ENCODE measurements at places on chromosomes 16 and 17.

GRCh38 chr17:75191584-75191983, 8.8 kb upstream of the SUMO2 start:
- DNase-seq, result no peak

GRCh38 chr16:26334218-26335111, 642.7 kb downstream of the HS3ST4 start:
- DNase-seq, result no peak

- no peak for DNase-seq
Measured at GRCh38 chr16:56558024-56558747, 6.7 kb upstream of the MT4 start.

GRCh38 chr16:27547134-27547533, 2.6 kb downstream of the GTF3C1 start:
- no peak for DNase-seq

GRCh38 chr17:5837055-5837491, 233.1 kb upstream of the WSCD1 start:
- no peak for DNase-seq

DNA sequence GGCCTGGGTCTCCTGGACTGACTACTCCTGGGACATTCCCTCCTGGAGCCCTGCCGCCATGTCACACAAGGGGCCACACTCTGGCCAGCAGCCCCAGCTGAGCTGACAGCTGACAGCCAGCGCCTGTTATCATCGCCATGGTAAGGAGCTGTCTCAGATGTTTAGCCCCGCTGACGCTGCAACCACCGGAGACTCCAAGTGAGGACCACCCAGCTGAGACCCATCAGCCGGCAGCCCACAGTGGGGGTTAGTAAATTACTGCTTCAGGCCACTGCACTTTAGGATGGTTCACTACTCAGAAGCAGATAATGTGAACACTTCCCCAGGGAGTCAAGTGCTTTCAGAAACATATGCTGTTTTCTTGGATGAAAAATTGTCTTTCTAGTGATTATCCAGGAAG, 14.6 kb upstream of the SPHK1 start:
- DNase-seq, result no peak

DNA sequence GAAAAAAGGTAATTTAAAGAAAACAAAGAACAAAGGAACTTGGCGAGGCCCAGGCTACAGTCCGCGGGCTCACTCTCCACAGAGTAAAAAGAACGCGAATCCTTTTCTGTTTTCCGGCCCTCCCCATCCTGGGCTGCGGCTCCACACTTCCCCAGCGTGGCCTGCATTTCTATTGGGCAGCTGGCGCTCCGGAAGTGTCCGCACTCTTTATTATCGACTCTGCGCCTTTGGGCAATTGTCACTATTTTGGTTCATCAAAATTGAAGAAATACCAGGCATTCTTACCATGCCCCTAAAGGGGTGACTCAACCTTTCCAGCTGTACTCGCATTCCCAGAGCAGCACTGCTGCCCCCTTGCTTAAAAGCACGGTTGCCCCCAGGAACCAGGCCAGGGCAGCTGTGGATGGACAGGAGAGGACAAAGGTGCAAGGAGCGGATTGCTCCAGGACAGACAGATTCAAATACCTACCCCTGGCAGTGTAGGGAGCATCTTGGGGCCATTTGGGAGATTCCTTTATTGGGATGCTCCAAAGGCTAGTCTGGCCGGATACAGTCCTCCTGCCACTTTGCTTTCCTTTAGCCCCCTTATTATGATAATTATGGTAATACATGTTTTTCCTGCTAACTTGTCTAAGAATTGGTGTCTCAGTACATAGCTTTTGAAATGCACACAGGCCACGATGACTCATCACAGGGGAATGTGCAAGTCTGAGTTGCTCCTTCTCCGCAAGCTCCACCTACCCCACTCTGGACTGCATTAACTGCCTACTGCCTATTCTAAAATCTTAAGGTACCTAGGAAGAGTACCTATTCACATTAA, 985 bp upstream of the SLFN12 start:
- DNase-seq, result peak; percentile 50

GRCh38 chr17:66220079-66220835, 9.0 kb downstream of the APOH start:
- no peak for DNase-seq

DNA sequence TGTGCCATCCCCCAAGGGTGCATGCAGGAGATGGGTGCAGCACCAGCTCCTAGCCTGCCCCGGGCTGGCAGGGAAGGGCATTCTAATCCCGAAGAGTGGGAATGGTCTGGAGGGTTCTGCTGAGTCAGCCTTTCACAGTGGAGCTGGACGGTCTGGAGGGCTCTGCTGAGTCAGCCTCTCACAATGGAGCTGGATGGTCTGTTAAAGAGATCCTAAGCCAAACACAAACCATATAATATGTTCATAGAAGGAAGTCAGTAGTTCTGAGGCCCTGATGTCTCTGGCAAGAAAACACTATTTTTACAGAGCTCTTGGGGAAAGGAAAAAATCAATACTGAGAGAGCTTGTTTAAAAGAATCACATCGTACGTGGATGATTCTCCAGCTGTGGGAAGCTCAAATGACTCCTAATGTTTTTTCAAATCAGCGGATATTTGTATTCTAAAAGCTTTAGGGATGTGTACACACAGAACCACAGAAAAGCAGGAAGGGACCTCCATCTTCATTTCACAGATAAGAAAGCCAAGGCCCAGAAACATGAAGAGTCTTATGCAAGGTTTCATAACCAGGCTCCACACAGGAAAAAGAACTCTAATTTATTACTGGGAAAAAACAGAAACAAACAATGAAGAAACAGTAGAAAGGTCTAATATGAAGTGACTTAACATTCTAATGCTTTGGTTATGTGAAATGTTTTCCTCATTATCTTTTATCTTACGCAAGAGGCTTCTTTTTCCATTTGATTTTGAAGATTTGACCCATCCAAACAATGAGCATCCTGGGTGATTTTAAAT, 176.3 kb downstream of the VPS53 start:
- no peak for DNase-seq

GRCh38 chr16:67086822-67087221, 22.9 kb upstream of the PHAF1 start:
- DNase-seq, result no peak

DNA sequence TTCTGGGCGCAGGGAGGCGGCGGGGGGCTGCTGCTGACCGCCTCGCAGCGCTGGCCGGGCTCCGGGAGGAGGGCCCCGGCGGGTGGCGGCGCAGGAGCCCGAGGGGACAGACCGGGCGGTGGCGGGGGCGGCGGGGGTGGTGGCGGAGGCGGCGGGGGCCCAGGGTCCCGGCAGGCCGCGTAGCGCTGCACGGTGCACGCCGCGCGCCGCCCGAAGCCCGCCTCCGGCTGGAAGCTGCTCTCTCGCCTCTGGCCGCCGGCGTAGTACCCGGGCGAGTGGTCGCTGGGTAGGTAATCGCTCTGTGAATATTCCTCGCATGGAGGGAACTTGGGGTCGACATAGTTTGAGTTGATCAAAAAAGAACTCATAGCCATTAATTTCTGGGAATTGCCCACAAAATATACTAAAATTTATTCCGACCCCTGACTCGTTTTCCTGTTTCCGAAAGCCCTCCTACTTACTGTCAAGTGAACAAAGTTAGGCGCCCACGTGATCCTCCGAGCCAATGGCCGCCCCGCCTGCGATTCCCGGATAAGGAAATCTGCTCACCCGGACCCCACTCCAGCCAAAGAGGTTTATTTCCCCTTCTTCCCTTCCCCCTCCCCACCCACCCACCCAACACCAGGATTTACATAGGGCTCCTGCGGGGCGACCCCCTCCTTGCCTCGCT, at the start of gene HOXB4:
Gene HOXB4 (minus strand): TSS at position 405 of the 670 bp plus-strand sequence. CDS start 31 bp downstream, at position 374.
- DNase-seq, result peak; percentile 57

DNA sequence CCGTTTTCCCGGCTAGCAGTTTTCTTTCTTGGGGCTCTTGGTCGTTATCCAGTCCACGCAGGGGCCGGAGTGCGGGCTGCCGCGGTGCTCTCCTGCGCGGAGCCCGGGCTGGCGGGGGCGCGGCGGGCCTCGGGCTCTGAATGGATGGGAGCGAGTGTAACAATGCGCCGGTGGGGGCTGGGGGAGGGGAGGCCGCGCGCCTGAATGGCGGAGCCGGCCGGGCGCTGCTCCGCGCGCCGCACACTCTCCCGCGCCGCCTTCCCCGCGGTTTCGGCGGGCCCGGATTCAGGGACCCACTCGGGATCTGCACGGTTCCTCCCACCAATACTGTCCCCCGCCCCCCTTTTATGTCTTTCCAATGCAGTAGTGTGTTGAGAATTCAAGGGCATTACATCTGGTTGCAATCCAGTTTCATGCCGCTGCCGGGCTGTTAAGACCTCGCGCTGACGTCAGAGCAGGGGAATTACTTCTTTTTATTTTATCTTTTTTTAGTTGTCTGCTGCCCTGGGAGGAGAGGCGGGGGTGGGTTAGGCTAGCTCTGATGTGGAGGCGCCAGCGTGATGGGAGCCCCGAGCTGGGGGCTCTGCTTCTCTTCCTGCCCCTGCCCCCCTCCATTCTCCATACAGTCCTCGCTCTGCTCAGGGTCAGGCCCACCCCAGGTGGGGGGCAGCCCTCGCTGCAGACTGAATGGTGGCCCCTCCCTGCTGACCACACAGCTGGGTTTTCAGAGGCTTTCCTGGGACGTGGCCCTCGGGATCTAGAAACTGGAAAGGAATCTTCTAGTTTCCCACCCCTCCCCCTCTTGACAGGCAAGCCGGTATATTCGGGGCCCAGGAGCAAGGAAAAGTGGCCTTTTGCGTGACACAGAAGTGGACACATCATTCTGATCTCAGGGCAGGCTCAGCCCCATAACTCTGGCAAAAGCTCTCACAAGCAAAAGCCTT, 1.8 kb downstream of the RAI1 start:
- peak; percentile 73 for DNase-seq

DNA sequence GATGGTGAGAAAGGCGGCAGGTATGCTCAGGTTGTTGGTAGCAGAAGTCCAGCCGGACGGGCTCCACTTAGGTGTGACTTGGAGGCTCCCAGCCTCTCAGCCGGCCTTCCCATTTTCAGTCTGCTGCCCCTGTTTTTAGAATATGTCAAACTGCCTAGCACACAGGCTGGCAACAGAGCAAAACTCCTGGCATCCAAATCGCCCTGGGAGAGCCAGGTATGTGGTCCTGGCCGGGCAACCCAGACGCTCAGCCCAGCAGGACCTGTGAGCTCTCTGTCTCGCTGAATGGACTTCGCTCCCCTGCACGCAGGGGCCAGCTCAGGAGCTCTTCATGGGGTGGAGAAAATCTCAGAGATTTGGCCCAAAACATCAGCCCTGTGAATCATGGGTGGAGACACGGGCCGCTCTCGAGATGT, 147.9 kb upstream of the CHMP6 start:
- no peak for DNase-seq

DNA sequence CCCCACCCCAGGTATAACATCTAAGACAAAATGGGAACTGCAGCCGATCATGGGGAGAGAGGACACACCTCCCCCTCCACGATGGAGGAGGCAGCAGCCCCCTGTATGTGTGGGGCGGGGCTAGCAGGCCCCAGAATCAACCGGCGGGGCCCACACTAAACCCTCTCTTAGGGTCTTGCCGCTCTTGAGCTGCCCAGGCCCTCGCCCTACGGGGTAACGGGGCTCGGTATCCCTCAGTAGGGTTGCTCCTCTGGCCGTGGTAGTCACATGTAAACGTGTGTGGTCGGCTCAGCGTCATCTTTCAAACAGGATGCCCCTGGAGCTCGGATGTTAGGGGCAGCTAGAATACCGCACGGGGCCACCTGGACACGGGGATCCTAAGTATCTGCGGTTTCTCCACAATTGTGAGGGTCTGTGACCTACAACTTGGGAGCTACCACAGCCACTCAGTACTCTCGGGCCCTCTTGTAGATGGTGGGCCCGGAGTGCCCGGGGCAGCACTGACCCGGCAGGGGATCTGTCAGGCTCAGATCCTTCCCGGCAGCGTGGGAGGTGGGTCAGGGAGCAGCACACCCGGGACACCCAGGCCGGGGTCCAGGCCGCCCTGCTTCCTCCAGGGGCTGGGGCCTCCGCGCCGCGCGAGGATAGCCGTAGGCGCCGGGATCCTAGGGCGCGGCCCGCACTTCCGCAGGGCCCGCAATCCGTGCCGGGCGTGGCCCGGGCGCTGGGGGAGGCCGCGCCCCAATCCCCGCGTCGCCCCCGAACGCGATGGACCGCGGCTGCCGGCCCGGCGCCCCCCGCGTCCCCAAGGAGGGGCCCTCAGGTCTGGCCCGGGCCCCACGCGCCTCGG, 781 bp downstream of the ARHGDIA start:
- peak; percentile 24 for DNase-seq

GRCh38 chr16:56351481-56351880, 73.9 kb downstream of the AMFR start:
- no peak for DNase-seq

GRCh38 chr17:30263552-30264333, 28.0 kb downstream of the BLMH start:
- no peak for DNase-seq

- no peak for DNase-seq
Measured at GRCh38 chr16:24906199-24906808, 60.5 kb downstream of the SLC5A11 start.

DNA sequence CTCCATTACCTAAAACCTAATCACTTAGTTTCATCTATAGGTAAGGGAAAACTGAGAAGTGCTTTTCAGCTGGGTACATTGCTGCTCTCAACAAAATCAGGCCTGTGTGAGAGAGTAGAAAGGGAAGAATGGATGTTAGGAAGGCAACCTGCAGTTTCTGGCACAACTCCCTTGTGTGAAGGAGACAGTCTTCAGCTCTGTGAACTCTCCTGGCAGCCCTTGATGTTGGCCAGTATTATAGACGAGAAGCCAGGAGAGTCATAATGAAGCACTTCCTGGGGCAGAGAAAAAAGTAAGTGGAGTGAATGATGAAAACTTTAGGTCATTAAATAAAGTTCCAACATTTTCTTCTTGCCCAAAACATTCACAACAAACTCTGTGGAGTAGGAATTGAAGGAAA, 260.1 kb downstream of the IRX3 start:
- DNase-seq, result no peak

DNA sequence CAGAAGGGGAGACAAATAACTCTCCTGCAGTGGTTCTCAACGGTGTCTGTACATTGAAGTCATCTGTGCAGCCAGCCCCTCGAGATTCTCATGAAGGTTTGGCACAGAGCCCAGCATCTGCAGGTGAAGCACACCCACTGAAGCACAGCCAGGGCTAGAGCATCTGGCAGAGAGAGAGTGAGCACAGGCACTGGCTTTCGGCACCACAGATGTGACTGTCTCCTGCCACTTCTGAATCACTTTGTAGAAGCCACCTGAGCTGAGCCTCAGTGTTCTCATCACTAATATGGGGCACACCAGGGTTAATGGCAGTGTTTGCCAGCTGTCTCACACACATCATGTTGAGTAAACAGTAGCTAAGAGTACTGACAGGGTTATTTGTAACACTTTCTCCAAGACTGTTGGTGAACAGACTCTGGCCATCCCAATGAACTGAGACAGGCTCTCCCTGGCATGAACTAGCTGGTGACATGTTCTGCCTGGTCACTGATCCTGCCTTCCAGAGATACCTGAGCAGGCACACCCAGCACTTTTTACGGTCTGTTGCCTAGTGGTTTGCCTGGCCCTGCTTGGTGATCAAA, 10.9 kb downstream of the HSPB9 start:
- DNase-seq, result peak; percentile 27

- DNase-seq, result no peak
Measured at GRCh38 chr17:72598695-72599094, 477.9 kb downstream of the SOX9 start.

GRCh38 chr17:72146371-72146770, 25.6 kb downstream of the SOX9 start:
- no peak for DNase-seq
